ENCODE measurements at places on chromosomes 1 and 21. TPM values are rescaled to one million over a fixed set of nuclear protein-coding genes. Genes with fewer than 3 reads are reported as not detected.
A peak's percentile ranks its signal among the peaks of the same experiment; 100 is the strongest.

Gene TDRD5
- not detected for total RNA-seq

DNA sequence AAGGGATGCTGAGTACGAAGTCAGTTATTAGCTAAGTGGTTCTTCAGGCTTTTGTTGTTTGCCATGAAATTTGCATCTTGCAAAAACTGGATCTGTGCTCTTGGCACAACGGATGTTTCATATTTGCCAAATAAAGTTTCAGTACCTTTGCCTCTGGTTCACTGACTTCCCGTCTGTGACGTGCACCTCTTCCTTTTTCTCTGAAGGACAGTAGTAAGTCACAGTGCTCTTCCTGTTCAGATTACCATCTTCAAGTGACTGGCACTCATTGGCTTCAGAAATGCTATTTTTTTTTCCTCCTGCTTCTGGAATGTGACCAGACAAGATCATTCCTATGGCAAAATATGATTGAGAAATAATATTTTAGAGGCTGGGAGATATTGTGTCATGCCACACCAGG is 75.9 kb upstream of the GREM2 start:
- H3K4me3 ChIP-seq, result no peak overlapping the region
- H3K36me3 ChIP-seq, result no peaks in the 10 kb centered on the region
- peaks cover 6% of the 10 kb centered on the region for H3K4me1 ChIP-seq
- H3K27ac ChIP-seq, result no peak overlapping the region
- DNase-seq, result no peak

Gene S1PR1
- total RNA-seq, result 72.6 TPM

Gene CFHR5
- not detected for total RNA-seq

DNA sequence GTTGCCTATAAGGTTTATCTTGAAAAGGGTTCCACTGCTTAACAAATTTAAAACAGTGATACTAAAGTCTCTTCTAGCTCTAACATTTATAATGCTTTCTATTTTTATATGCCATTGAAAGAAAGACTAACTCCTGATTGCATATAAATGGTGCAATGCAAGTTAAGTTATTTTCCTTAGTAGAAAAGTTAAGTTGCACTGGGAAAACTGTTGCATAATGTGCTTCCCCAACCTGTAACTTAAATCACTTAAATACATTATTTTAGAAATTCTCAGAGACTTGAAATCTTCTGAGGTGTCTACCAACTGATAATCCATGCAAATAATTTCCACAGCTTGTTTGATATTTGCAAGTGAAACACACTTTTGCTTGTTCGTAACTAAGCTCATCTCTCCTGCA is 175.0 kb upstream of the HMCN1 start:
- no peaks in the 10 kb centered on the region for H3K36me3 ChIP-seq
- H3K27me3 ChIP-seq, result no peaks in the 10 kb centered on the region
- peaks cover 39% of the 10 kb centered on the region for H3K4me1 ChIP-seq
- no peak overlapping the region for H3K4me3 ChIP-seq
- peak overlapping the region; percentile 70 for H3K27ac ChIP-seq

DNA sequence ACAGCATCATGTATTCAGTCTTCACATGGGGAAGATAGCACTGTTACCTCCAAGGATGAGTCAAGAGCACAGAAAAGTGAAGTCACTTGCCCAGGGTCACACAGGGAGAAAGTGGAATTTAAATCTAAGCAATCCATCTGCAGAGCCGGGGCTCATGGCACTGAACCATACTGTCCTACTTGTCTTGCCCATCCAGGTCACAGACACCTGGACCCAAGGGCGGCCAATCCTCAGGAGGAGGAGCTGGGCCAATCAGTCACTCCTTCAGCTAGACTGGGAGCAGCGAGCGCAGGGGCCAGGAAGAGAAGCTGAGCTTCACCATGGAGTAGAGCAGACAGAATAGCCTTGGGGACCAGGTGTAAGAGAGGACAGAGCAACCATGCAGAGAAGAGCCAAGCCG is 9.2 kb upstream of the GJB5 start:
- no peaks in the 10 kb centered on the region for H3K36me3 ChIP-seq
- no peak overlapping the region for H3K27ac ChIP-seq
- DNase-seq, result no peak
- no peaks in the 10 kb centered on the region for H3K4me1 ChIP-seq
- peaks cover 15% of the 10 kb centered on the region for H3K27me3 ChIP-seq

- no peaks in the 10 kb centered on the region for H3K27me3 ChIP-seq
- DNase-seq, result no peak
- no peak overlapping the region for H3K4me3 ChIP-seq
- H3K36me3 ChIP-seq, result peaks cover 11% of the 10 kb centered on the region
- no peak overlapping the region for H3K27ac ChIP-seq
These were observed 23.8 kb downstream of the PTTG1IP start for GRCh38 chr21:44849616-44850130.

- peak overlapping the region; percentile 84 for H3K4me3 ChIP-seq
- H3K4me1 ChIP-seq, result peaks cover 43% of the 10 kb centered on the region
- no peak for DNase-seq
- H3K27ac ChIP-seq, result peak overlapping the region; percentile 73
These were observed 1.4 kb downstream of the WDR26 start for GRCh38 chr1:224433041-224433691.

DNA sequence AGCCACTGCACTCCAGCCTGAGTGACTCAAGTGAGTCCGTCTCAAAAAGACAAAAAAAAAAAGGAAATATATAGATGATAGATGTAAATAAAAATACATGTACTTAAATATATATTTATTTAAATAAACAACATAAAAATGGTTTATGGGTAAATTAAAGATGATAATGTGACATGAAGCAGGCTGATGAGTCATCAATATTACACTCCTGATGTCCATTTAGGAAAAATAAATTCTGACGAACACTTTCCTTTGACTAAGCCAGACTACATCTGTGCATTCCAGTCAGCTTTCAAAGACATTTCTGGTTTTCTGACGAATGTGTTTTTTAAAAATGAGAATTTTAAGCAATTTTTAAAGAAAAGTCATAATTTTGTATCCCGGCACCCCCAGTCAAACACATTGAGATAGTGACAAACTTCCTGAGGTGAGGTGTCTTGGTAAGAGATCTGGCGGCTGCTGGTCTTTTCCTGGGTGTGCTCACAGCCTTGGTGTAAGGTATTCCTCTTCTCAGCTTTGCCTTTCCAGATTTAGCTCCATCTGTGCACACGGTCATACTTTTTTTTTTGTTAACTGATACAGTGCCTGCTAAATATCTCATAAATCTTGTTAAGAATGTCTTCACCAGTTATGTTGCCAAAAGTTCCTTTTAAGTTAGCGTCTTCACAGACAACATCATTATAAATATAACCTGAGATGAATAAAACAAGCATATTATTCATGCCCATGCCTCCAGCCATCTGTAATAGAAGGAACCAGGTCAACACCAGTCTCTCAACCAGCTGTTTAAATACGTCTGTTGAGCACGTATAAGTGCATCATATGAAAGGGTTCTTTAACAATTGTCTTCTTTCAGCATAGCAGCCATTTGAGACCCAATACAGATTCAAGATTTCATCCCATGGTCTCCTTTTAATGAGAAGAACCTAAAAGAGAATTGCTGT is 214.5 kb upstream of the PLD5 start:
- DNase-seq, result no peak
- no peaks in the 10 kb centered on the region for H3K4me1 ChIP-seq
- no peak overlapping the region for H3K4me3 ChIP-seq
- peaks cover 7% of the 10 kb centered on the region for H3K27me3 ChIP-seq
- H3K27ac ChIP-seq, result no peak overlapping the region

GRCh38 chr1:232457595-232457994 is 172.3 kb downstream of the SIPA1L2 start:
- no peak overlapping the region for H3K4me3 ChIP-seq
- DNase-seq, result no peak
- H3K4me1 ChIP-seq, result no peaks in the 10 kb centered on the region
- no peak overlapping the region for H3K27ac ChIP-seq

DNA sequence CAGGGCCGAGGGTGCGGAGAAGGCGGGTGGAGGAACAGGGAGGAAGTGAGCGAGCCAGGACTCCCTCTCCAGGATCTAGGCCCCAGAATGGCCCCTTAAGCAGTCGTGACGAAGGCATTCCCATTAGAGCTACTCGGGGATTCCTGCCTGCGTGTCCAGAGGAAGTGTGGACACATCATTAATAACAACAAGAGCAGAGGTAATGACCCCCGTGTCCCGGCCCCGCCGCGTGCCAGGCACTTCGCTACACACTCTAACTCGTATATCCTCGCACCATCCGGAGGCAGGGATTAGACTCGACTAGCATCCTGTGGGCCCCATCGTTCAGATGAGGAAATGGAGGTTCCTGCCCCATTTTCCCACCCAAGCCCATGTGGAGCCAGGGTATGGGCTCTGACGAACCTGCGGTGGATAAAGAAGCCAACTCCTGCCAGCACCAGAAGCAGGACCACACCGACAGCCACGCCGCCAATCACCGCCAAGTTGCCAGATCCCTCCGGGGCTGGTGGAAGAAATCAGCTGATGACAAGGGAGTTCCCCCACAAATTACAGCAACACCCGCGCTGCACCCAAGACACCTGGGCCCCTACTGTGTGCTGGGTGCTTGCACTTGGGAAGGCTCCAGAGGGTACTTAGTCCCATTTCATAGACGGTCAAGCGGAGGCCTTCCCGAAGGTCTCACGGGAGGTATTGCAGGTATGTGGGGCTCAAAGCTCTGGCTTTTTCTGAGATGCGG is 21.6 kb downstream of the EPHA2 start:
- H3K27me3 ChIP-seq, result no peaks in the 10 kb centered on the region
- H3K27ac ChIP-seq, result no peak overlapping the region
- H3K4me3 ChIP-seq, result no peak overlapping the region
- no peaks in the 10 kb centered on the region for H3K36me3 ChIP-seq
- H3K4me1 ChIP-seq, result no peaks in the 10 kb centered on the region

- peaks cover 27% of the 10 kb centered on the region for H3K27me3 ChIP-seq
- H3K4me3 ChIP-seq, result no peak overlapping the region
- peaks cover 21% of the 10 kb centered on the region for H3K4me1 ChIP-seq
- DNase-seq, result no peak
- H3K27ac ChIP-seq, result no peak overlapping the region
These were observed 14.9 kb upstream of the HMGCS2 start for GRCh38 chr1:119783354-119784185.

- H3K36me3 ChIP-seq, result peaks cover 23% of the 10 kb centered on the region
- H3K4me3 ChIP-seq, result no peak overlapping the region
These were observed 8.5 kb downstream of the PRCC start for GRCh38 chr1:156775799-156776198.

- peak overlapping the region; percentile 100 for H3K27ac ChIP-seq
- no peaks in the 10 kb centered on the region for H3K27me3 ChIP-seq
- H3K4me3 ChIP-seq, result peak overlapping the region; percentile 81
These were observed 106.9 kb downstream of the DHRS3 start for GRCh38 chr1:12511128-12511484.

- no peaks in the 10 kb centered on the region for H3K27me3 ChIP-seq
- H3K36me3 ChIP-seq, result peaks cover 1% of the 10 kb centered on the region
These were observed 42.0 kb downstream of the STUM start for GRCh38 chr1:226590614-226591013.

Gene CCDC30
- 1.0 TPM for total RNA-seq

Gene TLR5
- total RNA-seq, result 0.38 TPM

DNA sequence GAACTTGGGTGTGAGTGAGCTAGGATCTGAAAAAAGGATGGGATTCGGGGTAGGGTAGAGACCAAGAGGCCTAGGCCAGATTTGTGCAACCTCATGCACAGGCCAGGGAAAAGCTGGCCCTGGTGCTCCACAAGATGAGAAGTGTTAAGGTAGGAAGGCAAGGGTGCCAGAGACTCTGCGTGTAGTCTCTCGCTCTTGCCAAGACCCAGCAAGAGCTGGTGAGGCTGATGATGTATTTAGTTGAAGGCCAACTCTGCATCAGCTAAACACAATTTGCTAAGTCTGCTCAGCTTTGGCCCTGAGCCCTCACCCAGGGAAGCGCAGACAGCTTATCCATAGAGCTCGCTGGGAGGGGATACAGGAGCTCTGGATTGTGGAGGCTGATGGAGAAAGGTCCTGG is 26.6 kb upstream of the SOX13 start:
- no peaks in the 10 kb centered on the region for H3K4me1 ChIP-seq
- no peak for DNase-seq
- H3K36me3 ChIP-seq, result no peaks in the 10 kb centered on the region
- no peak overlapping the region for H3K4me3 ChIP-seq
- H3K27ac ChIP-seq, result no peak overlapping the region

DNA sequence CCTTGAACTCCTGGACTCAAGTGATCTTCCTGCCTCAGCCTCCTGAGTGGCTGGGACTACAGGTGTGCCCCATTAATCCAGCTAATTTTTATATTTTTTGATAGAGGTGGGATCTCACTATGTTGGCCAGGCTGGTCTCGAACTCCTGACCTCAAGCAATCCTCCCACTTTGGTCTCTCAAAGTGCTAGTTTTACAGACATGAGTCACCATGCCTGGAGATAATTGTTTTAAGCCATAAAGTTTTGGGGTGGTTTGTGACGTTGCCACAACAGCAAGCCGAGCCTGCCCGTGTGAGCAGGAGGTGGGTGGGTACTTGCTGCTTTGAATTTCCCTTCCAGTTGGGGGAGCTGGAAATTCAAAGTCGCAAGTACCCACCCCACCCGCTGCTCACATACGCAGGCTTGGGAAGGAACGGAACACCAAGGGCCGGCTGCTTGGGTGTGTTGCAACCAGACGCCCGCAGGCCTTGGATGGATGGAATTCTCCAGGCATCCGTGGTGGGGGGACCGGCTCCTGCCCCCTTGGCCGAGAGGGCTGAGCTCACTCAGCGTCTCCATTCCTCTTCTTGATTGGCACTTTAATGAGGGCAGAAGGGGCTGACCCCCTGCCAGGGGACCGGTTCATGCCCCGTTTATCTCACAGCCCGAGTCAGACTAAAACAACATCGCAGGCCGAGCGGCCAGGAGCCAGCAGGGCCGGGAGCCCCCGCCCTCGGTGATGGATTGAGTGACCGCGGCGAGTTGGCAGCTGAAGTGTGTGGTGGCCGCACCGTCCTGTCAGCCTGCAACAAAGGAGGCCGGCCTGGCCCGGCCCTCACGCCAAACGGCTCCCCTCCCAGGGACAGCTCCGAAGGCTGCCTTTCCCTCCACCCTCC is 78.1 kb downstream of the DHRS3 start:
- H3K27me3 ChIP-seq, result no peaks in the 10 kb centered on the region
- no peak overlapping the region for H3K27ac ChIP-seq
- DNase-seq, result no peak
- peaks cover 23% of the 10 kb centered on the region for H3K36me3 ChIP-seq
